ENCODE measurements at places on chromosomes 7 and 10.

GRCh38 chr7:17242504-17242903 is 55.9 kb upstream of the AHR start:
- DNase-seq = no peak

GRCh38 chr7:99504603-99505323 is at the start of gene ZKSCAN5:
Gene ZKSCAN5, plus strand, starts transcription at chr7:99504662. Its CDS starts 1,383 bp downstream, at chr7:99506045.
- peak; percentile 90 for DNase-seq

GRCh38 chr10:5661043-5661442 is 5.4 kb downstream of the ASB13 start:
- DNase-seq = no peak

DNA sequence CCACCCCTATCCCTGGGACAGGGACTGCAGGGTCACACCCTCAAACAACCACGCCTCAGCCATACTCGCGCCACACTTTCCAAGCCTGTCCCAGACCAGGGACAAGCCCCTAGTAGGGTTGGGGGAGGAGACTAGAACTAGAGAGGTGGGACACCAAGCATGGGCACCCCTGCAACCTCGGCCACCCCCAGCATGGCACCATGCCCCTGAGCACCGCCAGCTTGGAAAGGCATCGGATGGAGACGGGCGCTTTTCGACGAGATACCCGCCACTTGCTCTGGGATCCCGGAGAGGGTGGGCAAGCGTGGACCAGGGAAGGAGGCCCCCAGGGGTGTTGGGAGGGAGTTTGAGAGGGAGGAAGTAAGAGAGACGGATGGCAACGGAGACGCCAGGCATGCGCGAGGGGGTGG is 13.1 kb upstream of the KMT2E start:
- no peak for DNase-seq

DNA sequence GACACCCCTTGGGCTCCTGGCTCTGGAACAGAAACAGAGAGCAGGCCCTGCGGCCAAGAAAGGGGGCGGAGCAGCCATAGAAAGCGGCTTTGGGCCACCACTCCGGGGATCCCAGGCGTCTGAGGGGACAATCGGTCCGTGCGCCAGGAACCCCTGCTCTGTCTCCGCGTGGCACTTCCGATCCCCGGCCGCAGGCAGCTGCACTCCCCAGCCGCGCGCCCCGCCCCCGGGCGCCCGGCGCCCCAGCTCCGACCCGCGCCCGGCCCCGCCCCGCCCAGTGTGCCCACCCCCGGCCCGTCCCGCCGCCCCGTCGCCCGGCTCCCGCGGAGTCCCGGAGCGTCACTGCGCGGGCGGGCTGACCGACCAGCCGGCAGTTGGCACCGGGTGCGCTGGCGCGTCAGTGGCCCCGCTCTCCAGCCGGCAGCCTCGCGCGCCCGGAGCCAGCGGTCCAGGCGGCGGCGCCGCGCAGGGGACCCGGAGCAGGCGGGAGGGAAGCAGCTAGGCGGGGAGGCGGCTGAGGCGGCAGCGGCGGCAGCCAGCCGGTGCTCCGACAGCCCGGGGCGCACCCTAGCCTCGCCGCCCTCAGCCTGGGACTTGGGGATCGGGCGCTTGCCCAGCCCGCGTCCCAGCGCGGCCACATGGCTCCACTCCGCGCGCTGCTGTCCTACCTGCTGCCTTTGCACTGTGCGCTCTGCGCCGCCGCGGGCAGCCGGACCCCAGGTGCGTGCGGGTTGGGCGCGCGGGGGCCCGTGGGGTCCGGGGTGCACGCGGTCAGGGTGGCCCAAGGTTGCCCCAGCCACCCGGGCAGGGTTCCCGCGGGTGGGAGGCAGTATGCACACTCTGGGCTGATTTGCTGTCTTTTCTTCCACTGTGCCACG is at the start of gene ADAMTS14:
Gene ADAMTS14 (plus strand): TSS at position 342 of the 878 bp plus-strand sequence. CDS start 297 bp downstream, at position 639.
- no peak for DNase-seq

GRCh38 chr10:123455861-123456260 is 210.3 kb upstream of the GPR26 start:
- DNase-seq = no peak

DNA sequence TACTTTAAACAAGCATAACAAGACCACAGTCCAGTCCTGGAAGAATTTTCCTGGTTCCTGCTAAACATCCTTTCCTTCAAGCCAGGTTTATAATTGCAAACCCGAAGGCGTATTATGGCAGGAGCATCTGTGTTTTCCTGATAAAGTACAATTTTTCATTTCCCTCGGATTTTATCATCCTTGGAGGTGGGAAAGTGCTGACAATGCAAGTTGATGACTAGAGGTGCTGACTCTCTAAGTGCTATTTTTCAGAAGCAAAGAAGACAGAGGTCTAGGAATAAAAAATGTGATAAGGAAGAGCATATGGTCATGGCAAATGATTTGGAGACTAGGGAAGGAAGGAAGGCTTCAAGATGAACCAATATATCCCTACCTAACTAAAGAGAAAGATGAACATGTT is 703.2 kb upstream of the LRRN3 start:
- no peak for DNase-seq

Measured in AG09319 (cell line).